A172 (cell line): ENCODE measurements at places on chromosomes 13 and 19.

GRCh38 chr19:32977280-32977679 lies 5.2 kb downstream of the FAAP24 start:
- DNase-seq = no peak

DNA sequence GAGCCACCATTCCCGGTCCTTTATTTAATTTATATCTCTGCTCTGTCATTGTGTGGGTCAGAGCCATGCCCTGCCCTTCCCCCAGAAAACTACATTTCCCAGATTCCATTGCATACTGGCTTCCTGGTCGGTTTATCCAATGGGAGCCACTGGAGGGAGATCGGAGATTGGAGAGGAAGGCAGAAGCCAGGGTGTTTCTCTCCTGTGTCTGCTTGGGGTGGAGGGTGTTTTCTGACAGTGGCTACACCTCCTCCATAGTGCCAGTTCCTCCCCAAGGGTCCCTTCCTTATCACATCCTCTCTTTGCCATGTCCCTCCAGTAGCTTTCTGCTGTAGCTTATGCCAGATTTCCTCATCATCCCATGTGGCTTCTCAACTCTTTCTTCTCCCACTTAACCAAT lies 19.0 kb downstream of the OLFM2 start:
- peak; percentile 70 for DNase-seq

GRCh38 chr19:21101521-21102242 lies 19.7 kb downstream of the ZNF714 start:
- DNase-seq = no peak

- no peak for DNase-seq
Observed at GRCh38 chr13:77391475-77391874, 64.6 kb upstream of the MYCBP2 start.

- no peak for DNase-seq
Observed at GRCh38 chr19:58033741-58034476, at the start of gene ZSCAN1. Gene ZSCAN1, plus strand, starts transcription at chr19:58034025. Its CDS starts 3,812 bp downstream, at chr19:58037837.

- DNase-seq = no peak
Observed at GRCh38 chr19:13024126-13024950, 29.1 kb downstream of the NFIX start.

- no peak for DNase-seq
Observed at GRCh38 chr13:113938246-113938645, 35.6 kb downstream of the C13orf46 start.

GRCh38 chr13:80237646-80238045 lies 103.3 kb downstream of the SPRY2 start:
- DNase-seq = no peak

DNA sequence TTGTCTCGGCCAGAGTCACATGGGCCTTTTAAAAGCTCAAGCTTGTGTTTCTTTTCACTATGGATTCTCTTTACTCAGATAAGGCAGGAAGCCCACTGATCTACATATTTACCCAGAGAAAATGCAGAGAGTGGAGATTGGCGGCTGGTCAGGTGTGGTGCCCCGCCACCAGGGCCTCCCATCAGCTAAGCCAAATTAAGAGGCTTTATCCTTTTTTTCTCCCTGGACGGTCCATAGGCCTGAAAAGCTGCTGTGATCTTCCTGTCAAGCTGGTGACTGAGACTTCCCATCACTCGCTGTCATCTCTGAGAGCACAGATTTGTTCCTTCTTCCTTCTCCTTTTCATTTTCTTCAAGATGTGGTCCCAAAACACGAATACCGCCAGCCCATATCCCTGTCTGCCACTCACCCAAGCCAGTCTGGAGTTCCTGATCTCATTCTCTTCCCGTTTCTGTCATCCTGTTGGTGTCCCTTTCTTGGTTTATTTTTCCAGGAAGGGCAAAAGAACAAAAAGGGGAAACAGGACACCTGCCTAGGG lies 1.9 kb downstream of the SAFB start:
- DNase-seq = no peak

DNA sequence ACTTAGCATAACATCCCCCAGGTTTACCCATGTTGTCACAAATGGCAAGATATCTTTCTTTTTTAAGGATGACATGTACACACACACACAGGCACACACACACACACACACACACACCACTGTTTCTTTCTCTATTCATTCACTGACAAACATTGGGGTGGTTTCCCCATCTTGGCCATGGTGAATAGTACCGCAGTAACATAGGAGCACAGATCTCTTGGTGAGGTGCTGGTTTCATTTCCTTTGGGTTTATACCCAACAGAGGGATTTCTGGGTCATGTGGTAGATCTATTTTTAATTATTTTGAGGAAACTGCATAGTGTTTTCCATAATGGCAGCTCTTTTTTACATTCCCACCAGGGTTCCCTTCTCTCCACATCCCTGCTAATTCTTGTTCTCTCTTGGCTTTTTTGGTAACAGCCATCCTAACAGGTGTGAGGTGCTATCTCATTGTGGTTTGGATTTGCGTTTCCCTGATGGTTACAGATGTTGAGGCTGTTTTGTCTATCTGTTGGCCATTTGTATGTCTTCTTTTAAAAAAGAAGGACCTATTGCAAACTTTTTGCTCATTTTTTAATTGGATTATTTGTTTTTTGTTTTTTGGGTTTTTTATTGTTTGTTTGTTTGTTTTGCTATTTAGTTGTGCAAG lies 251.7 kb upstream of the IRS2 start:
- no peak for DNase-seq

- no peak for DNase-seq
Observed at GRCh38 chr19:51468545-51468920, 9.8 kb upstream of the CEACAM18 start.

DNA sequence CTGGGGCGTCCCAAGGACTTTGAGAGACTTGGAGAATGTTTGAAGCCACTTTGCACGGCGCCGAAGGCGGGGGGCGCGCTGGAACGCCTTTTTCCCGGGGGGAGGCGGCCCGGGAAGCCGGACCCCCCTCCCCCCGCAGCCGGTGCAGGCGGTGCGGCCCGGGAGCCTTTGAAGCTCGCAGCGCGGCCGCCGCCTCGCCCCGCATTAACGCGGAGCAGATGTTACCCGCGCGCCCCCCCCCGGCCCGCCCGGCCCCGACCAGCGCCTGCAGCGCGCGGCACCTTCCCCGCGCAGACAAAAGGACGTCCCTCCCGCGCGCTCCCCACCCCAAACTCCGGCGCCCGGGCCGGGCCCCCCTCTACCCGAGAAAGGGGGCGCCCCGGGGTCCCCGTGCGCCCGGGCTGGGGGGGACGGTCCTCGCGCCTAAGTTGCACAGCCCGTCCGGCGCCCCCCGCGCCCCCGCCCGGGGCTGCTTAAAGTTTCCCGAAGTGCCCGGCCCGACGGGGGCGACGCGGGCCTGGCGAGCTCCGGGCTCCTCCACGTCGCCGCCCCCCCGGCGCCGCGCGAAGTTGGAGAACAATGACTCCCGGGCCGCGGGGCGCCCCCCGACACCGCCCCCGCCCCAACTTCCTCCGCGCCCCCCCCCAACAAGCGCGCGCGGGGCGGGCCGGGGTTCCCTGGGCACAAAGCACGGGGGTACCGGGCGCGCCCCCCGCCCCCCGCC lies 685 bp downstream of the TCF3 start:
- DNase-seq = no peak

GRCh38 chr13:113548171-113548641 lies 36.3 kb upstream of the TFDP1 start:
- DNase-seq = no peak

DNA sequence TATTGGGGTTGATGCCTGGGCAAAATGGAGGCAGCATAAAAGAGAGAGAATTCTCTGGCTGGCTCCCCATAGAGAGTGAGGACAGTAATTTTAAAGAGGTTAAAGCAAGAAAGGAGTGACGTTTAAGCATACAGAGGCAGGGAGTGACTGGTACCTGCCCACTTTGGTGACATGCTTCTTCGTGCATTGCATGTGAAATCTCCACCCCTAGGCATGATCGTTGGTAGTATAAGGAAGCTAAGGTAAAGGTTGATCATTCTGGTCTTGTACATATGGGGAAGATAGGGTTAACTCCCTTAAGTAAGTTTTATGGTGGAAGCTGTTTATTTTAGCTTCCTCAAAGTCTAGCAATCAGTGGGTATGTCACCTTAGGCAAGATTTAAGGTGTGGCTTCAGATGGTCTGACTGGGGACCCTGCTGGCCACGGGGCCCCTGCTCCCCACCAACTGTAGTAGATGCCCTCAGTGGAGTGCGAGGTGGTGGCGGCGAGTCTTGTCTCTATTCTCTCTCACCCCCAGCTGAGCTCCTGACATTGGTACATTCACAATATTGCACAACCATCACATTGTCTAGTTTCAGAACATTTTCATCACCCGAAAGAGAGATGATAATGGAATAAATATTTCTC lies 797.5 kb upstream of the SPRY2 start:
- DNase-seq = no peak

DNA sequence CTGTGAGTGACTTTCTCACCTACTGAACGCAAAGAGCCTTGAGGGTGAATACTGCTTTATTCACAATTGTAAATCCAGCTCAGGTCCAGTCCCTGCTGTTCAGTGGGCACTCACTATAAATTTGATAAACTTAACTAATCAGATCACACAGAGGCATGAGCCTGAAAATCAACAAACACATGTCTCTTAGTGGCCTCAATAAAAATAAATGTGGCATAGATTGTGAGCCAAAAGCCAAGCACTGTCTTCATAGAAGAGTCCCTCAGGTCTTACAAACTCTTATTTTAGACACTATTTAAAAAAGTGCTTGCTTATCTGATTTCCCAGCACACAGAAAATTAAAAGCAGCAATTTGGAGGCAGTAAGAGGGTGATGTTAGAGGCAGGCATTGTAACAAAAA lies 957.7 kb downstream of the SLITRK5 start:
- DNase-seq = no peak

DNA sequence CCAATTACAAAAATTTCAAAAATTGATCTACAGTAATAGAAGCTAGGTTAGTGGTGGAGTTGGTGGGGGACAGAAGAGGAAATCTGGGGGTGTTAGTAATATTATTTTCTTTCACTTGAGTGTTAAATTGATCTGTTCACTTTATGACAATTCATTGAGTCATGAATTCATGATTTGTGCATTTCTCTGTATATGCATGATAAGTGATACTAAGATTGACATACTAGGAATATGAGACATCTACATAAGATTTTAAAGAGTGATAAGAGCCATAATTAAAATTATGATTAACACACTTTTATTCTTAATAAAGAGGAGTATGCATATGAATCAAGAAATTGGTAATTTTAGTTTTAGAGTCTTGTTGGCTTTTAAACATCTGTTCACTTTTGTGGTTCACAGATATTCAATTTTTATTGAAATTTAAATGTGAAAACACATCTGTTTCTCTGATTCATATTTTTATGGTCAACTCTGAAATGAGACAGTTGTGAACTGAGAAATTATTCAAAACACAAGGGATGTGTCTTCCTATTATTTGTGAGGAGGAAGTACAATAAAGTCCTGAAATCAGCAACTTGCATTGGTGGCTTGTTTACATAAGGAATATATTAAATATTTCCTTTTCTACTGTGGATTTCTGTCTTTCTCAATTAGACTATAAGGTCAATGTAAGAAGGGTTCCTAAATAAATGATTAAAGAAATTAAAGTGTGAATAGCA lies 196.5 kb downstream of the ITGBL1 start:
- no peak for DNase-seq

DNA sequence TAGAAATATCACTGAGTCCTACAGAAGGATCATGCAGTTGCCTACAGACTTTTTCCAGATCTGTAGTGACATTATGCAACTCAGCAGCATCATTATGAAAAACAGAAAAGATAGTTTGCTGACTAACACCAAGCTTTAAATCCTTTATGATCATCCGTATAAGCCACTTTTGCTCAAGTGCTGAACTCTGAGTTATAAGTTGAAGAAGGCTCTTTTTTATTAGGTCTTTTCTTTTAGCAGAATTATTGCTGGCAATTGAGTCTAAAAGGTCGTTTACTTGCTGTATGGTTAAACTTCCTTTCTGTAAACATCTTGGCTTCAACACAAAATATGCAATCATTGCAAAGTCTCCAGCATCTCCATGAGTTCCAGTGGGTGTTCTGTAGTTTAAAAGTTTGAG lies 4.8 kb downstream of the LIG4 start:
- no peak for DNase-seq

- peak; percentile 56 for DNase-seq
Observed at GRCh38 chr19:8609279-8610040, 1.1 kb downstream of the ADAMTS10 start.

GRCh38 chr19:39190768-39191167 lies 6.0 kb upstream of the NCCRP1 start:
- no peak for DNase-seq

GRCh38 chr13:35994131-35994966 lies 136.8 kb downstream of the DCLK1 start:
- peak; percentile 97 for DNase-seq
